Activated T-cell treated with anti-CD3 and anti-CD28 coated beads, Interleukin-2, amount 50 U/mL, for 72 hours (primary cell): ENCODE measurements at places on chromosomes 6 and 20. TPM values are rescaled to one million over a fixed set of nuclear protein-coding genes. Genes with fewer than 3 reads are reported as not detected.

DNA sequence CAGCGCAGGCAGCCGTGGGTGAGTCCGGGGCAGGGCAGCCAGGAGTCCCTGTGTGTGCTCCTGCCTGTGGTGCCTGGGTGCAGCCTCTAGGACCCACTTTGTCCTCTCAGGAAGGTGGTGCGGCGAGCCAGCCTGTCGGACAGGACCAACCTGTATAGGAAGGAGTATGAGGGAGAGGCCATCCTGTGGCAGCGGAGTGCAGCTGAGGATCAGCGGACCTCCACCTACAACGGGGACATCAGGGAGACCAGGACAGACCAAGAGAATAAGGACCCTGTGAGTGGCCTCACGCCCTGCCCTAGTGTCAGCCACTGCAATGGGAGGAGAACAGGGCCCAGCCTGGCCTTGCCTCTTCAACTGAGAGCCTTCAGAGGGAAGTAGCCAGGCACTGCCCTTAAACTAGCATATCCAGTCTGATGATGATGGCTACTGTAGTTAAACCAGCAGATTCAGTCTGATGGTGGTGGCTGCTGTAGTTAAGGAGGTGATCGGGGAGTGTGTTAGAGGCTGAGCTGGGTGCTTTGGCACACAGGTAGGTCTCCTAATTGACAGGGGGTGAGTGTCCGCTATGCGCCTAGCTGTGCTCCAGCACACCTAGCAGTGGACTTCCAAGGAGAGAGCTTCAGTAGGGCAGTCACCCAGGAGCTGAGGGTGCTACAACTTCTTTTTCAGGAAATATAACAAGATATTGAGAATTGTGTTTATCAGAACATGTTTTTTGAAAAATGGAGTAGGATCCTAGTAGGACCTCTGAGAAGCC lies 18.1 kb upstream of the FAM83D start:
- DNase-seq = no peak

GRCh38 chr6:3415082-3415453 lies 41.8 kb downstream of the SLC22A23 start:
- no peak for DNase-seq

DNA sequence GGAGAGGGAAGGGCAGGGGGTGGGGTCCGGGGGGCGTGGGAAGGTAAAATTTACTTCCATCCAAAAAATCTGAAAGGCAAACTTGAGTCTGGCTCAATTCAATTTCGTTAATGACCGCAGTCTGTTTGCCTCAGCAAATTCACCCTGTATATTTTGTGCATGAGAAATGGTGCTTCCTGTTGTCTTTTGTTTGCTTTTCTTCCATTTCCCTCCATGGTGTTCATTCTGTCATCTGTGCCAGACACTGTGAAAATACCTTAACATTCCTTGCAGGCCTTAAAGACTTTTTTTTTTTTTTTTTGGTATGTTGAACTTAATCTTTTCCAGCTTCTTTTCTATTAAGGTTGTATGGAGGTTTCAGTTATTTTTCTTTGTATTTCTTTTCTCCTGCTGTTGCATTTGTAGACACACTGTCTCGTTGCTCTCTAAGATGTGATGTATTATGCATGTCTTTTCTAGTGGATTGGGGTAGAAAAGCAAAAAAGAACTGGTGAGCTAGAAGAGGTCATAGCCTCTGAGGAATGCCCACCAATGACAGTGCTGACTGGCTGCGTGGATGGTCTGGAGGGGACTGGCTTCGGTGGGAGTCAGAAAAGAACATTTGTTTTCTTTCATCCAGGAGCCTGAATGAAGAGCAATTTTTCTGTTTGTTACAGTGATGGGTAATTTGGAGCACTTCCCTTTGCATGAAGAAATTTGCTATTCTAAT lies 585.0 kb upstream of the MAP3K7 start:
- no peak for DNase-seq

DNA sequence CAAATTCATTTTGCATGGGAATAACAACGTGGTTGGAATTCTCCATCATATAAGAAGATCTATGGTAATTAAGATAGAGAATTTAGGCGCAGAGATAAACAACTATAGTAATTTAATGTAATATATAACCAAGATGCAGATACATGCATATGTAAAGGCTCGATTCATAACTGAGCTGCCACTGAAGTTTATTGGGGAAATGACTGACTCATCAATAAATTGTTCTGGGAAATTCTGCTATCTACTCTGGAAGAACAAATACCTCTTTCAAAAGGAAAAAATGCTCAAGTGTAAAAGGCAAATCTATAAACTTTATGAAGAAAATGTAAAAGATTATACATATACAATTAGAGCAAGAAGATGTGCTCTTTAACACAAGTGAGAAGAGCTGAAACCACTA lies 596.4 kb downstream of the MMUT start:
- no peak for DNase-seq

NR2E1 gene
- not detected for total RNA-seq

DNA sequence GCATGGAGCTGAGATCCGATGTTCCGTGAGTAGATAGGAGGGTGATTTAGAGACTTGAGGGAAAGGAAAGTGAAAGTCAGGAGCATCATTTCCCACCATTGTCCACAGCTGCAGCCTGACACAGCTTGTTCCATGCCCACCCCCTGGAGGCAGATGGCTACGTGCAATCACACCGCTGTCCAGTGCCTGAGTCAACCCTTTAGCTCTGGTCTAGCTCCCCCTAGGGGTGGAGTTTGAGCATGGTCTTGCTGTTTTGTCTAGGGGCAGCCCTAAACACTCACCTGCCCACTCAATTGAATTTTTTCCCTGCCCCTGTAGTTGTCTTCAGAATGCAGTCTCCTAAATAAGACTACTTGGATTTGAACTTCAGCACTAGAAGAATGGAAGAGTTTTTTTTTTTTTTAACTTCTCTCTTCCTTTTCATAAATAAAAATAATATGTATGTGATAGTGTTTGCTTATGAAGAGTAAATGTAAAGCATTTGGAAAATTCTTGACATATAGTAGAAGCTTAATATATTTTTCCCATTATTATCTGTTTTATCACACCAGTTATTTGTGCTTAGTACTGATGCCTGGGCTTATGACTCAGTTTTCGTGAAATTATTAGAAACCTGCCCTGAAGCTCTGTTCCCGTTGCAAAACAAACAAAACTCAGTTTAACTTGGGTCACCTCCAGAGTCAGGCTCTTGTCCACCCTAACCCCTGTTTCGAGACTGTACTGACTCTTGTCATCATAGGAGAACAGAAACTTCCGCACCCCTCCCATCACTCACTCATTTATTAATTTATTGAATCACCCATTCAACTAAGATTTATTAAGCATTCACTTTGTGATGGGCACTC lies 814.8 kb downstream of the MAFB start:
- DNase-seq = peak; percentile 43

DNA sequence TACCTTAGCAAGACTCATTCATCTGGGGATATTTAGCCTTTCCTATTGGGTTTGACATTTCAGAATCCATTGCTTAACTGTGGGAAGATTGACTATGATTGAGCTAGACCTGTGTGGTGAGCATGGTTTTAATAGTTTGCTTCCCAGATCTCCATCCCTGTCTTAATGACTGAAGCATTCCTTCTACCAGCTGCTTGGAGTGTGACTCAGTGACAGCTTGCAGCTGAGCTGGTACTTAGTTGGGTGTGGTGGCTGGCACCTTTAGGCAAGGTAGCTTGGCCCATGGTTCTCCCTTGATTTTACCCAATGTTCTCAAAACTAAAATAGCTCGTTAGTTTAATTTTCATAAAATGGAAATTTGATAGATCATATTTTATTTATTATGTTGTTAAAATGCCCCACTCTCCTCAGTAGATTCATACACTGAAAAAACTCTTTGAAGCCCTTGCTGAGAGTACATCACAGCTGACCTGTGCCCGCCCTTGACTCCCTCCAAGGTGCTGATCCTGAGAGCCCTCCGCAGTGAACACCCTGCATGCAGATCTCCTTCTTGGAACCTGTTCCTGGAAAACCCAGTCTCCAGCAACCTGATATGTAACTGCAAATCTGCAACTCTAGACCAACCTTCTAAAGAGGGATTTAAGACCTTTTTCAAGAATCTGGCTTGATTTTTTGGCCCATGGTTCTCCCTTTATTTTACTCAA lies 19.1 kb downstream of the DOK5 start:
- no peak for DNase-seq

HNF4A gene
- not detected for total RNA-seq

EBF4 gene
- 8.9 TPM for total RNA-seq

MED20 gene
- 24.9 TPM for total RNA-seq

COL12A1 gene
- not detected for total RNA-seq

- no peak for DNase-seq
Observed at GRCh38 chr6:68473433-68474210, 161.5 kb upstream of the ADGRB3 start.

DNA sequence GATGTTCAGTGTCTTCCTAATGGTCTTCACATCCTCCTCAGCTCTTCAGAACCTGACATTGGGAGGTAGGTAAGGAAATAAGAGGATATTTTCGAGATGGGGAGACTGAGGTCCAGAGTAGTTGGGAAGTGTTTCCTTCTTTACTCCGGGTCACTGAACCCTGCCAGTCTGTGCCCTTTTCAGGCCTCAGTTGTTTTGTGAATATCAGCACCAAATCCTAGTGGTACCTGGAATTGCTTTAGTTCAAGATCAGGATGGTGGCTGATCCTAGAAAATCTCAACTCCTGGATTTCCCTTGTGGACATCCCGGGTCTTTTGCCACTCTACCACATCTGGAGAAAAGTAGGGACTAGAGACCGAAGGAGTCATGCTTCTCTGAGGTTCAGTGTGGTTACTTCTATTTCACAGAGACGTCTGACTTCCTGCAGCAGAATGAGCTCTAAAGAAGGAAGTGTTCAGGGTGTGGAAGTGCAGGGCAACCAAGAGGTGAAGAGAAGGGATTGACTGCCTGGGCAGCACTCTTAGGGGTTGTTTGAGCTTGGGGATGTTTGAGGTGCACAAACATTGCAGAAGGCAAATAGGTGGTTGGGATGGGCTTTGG lies 995 bp downstream of the STK4 start:
- peak; percentile 37 for DNase-seq

DNA sequence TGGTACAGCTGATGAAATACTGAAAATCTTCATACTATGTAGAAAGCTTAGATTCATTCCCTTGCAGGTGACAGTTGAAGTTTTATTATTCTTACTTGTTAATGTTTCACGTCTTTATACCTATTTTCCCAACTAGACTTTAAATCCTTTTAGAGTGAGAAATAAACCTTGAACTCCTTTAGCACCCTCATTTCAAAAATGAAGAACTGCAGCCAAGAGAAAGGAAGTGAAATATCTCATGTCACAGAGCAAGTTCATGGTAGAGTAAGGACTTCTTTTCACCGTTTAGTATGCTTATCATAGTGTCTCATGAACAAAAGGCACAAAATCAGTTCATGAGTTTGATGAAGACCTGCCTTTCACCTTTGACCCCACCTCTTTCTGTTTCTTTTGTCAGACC lies 38.5 kb downstream of the ORC3 start:
- DNase-seq = no peak

ARMH2 gene
- not detected for total RNA-seq

GRCh38 chr20:36062799-36063198 lies 91.7 kb upstream of the EPB41L1 start:
- DNase-seq = no peak

SASH1 gene
- total RNA-seq = 0.91 TPM

PKIB gene
- 2.0 TPM for total RNA-seq

CD40 gene
- total RNA-seq = 4.2 TPM

AIF1 gene
- total RNA-seq = 68.7 TPM

MARCKS gene
- total RNA-seq = 1.7 TPM

DNA sequence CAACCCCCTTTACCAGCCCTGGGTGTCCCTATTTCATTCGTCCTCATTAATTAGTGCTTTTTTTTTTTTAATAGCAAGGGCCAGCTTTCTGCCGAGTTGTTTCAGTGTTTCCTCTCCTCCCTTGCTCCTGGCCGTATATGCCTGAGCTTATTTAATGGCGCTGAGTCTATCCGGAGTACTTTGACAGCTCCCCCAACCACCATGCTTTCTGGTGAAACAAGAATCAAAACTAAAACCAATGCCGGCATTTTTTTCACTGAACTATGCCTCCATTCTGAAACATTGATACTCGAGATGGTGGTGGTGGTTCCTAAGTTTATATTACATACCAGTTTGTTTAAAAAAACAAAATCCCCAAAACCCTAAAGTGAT lies 1.2 kb downstream of the DCBLD1 start:
- no peak for DNase-seq

LY6G6F gene
- not detected for total RNA-seq

SPDEF gene
- total RNA-seq = 0.34 TPM

PLCB4 gene
- not detected for total RNA-seq

DNA sequence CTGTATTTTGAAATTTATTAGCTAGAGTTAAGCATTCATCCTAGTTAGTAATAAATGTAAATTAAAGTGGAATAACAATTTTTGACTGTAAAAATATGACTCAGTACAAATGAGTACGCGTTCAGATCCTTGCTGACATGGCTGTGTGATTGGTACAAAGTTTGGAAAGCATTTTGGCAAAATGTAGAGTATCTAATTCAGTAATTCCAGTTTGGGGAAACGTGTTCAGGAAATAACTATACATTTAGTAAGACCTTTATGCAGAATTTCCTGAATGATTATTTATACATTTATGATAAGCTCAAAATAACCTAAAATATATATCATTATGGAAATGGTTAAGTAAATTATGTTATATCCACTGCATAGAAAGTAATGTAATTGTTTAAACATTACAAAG lies 8.0 kb downstream of the VTA1 start:
- no peak for DNase-seq

DNA sequence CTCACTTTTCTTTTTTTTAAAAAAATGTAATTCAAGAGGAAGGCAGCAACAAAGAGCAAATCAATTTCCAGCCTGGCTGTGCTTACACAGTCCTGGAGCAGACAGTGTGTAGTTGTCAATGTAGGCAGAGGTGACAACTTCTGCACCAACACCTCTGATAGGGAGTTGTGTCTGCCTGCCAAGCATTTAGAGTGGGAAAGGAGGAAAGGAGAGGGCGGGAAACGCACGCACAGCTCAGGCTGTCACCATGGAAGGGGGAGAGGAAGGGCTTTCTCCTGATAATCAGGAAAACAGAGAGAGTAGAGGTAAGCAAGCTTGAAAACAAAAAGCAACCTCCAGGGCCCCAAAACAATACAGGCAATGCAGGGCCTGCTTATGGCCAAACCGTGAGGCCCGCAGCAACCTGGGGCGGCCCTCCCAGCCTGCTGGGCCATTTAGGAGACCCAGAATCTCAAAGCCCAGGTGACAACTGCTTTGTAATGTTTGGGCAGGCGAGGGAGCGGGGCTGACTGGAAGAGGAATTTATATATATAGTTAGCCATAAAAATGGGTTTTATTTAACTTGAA lies 41.5 kb upstream of the GFOD1 start:
- DNase-seq = no peak

- no peak for DNase-seq
Observed at GRCh38 chr20:7629880-7630279, 310.4 kb downstream of the HAO1 start.

- no peak for DNase-seq
Observed at GRCh38 chr20:24842918-24843715, 106.0 kb upstream of the CST7 start.

SLC22A2 gene
- not detected for total RNA-seq

DNA sequence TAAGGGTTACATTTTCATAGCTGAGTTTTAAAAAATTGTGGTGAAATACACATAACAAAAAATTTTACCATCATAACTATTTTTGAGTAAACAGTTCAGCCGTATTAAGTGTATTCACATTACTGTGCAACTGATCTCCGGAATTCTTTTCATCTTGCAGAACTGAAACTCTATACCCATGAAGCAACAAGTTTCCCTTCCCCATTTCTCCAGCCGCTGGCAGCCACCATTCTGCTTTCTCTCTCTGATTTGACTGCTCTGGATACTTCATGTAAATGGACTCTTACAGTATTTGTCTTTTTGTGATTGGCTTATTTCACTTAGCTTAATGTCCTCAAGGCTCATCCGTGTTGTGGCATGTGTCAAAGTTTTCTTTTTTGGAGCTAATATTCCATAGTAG lies 341.6 kb downstream of the QKI start:
- DNase-seq = no peak
